Skeletal muscle cell (primary cell): ENCODE measurements at places on chromosomes 1 and 21.

DNA sequence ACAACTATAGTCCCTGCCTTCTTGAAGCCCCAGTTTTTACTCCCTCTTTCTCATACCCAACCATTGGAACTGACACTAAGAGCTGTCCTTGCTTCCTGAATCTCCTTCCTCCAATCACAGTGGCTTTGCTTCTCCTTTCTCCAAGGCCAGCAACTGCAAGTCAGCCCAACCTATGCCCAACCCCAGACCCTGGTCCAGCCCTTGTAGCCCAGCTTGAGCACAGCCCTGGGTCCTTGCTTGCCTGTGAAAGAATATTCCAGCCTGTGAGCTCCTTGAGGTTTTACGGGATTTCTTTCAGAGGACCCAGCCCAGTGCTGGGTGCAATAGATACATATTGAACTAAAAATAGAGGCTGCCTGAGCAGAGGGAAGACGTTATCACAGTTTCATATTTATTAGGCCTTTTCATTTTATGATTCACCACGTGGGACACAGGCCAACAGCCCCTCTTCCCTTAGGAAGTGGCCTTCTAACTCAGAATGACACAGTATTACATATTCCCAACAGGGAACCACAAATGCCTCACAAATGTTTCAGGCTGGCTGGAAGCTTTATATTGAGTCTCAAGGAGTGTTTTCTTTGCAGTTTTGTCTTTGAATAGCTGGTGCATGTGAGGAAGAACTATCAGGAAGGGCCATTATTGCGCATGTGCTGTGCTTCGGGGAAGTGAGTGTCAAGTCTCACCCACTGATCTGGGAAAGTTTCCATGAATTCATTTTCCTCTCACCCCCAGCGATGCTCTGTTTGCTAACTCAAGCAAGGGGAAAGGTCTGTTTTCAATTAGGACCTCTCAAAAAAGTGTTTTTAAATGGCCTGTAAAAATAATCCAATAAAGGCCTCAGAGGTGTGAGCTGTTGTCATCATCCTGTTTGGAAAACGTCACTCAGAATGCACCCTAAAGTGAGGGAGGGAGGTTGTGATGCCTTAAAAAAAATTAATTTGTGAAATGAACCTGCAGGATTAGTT, 92.3 kb upstream of the NFIA start:
- DNase-seq = peak; percentile 75

DNA sequence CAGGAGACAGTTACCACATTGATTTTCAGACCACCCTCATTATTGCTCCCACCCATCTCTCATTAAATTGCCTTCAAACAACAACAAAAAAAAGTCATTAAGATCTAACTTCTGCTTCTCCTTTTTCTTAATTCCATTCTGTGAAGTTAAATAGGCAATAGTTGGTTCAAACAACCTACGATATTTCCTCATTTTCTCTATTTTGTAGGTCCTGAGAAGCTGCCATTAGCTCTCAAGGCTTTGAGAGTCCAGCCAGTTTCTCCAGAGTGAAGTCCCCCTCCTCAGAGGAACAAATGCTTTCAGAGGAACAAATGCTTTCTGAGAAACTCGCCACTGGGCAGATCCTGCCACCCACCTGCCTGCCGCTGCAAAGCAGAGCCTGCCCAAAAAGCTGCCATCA, 125.6 kb downstream of the ETS2 start:
- DNase-seq = no peak

- DNase-seq = no peak
Observed at GRCh38 chr21:23455676-23456075, 2151.6 kb downstream of the MRPL39 start.

DNA sequence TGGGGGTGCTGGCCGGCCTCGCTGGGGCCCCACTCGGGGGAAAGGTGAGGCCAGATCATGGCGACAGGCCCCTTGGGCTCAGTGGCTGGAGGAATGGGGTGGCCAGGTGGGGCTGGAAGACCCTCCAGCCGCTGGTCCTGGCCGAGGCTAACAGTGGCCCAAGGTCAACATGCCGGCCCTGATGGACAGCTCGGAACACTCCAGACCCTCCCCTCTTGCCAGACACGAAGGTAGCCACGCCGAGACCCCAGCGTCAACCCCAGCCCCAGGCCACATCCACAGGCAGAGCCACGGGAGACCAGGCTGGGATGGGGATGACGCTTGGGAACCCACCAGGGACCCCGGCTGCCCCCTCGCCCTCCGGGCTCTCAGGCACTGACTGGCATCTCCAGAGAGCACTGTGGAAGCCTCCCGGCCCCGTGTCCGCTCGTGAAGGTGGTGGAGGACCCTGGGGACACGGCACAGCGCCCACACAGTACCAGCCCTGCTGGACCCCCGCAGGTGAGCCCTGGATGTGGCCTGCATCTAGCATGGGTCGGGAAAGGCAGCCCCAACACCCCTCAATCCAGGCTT, 905 bp upstream of the C1QTNF12 start:
- DNase-seq = no peak

DNA sequence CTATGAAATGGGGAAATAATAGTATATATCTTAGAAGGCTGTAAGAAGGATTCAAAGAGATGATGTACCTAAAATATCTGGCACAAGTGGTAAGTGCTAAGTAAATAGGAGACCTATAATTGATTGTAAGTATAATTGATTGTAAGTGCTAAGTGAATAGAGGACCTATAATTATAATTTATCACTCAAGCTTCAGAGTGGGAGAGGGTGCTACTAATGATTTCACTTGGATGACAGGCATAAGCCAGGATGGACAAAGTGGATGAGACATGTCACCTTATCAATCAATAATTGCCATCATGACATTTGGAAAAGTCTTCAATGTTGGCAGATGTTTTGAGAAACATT, 11.2 kb downstream of the RCAN1 start:
- DNase-seq = no peak

DNA sequence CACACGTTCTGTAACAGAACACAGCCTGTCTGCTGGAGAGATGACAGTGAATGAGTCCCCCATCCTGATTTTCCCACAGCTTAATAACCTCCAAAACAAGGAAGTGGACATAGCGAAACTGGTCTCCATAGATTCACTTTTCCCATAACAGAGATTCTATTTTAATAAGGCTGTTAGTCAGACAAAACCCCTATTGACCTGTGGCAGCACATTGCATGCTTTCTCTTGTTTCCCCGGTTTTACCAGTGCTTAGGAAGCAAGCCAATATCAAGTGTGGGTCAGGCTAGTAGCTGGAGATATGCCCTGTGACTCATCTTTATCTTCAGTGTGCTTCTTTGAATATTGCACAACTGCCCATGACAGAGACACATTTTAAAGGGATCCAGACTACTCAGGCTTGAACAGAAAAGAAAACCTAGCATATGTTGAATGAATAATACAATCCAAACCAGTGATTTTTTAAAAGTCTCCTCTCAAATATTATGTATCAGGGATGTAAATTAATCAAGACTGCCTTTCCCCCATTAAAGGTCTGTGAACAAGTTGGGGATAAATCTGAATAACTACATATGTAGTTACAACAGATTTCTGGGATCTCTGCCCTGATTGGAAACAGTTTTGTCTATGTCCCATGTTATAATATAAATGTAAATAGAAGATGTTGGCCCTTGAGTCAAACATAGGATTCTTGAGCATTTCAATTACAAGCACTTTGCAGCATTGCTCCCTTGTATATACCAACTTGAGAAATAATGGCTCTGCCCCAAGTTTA, 11.9 kb upstream of the CLDN8 start:
- DNase-seq = peak; percentile 99

- no peak for DNase-seq
Observed at GRCh38 chr1:208058267-208058666, 147.3 kb upstream of the CD34 start.

- DNase-seq = no peak
Observed at GRCh38 chr1:113090051-113090450, 17.1 kb downstream of the LRIG2 start.

GRCh38 chr21:44431300-44431699, 24.0 kb upstream of the LRRC3 start:
- DNase-seq = no peak

- DNase-seq = no peak
Observed at GRCh38 chr1:193457676-193458075, 271.3 kb upstream of the B3GALT2 start.

DNA sequence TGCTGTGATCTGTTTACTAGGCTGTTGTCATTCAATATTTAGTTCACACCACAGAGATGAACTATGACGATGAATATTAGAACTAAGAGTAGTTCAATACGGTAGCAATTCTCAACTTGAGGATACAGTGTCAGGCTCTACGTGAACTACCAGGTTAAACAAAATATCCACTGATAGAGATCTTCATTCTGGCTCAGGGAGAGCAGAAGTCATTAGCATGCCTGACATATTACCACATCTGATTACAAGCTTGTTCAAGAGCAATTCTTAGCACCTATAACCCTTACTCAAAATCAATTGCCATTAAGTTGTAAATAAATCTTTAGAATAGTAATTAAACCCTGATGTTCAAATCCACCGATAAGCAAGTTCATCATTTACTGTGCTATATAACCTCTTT, 207.2 kb downstream of the CHRM3 start:
- DNase-seq = no peak

- DNase-seq = no peak
Observed at GRCh38 chr1:24749252-24749651, 4.0 kb downstream of the CLIC4 start.

DNA sequence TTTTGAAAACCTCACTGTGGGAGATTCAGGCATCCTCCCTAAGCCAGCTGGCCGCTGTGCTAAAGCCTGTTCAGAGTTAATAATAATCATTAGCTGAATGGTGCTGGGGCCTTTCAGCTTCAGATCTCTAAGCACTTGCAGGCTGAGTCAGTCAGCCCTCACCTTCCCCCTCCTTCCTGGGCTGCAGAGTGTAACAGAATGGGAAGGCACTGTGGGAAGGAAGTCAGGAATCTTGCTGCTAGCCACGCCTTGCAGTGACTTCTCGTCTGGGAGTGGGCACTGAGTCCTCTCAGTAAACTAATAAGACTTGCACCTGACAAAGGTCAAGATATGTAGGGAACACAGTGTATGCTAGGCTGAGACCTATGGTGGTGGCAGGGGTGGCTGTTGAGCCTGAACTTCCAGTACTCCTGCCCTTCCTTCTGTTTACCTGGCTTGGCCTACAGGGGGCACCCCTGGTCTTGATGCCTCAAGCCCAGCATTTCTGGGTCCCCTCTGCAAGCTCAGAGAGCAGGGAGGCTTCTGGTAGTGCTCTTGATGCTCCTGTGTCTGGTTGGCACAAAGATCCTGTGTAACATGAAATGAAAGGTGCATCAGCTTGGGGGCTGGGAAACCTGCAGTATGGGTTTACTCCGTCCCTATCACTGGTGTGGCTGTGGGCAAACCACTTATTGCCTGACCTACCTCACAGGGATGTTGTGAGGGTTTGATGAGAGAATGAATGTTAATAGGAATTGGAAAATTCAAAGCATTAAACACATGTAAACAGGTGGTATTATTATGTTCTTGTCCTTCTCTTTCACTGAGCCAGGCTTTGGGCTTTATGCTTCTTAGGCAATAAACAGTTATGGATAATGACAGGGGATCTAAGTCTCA, 6.0 kb downstream of the CYB561D1 start:
- DNase-seq = no peak

DNA sequence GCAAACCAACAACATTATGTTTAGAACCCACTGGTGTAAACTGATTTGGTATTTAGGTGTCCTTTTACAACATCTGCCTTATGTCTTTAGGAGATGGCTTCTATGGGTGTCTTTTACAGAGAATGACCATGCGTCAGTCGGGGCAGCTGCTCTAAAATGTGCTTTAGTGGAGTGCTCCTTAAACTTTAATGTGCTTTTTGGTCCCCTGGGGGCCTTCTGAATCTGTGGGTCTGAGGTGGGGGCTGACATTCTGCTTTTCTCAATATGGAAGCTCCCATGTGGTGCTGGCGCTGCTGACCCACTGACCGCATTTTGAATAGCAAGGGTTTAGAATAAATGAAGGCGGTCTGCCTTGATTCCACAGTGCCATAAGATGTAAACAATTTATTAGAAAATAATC, 173.2 kb upstream of the B3GALT2 start:
- DNase-seq = no peak

GRCh38 chr1:222525951-222526350, 22.0 kb downstream of the HHIPL2 start:
- DNase-seq = no peak

DNA sequence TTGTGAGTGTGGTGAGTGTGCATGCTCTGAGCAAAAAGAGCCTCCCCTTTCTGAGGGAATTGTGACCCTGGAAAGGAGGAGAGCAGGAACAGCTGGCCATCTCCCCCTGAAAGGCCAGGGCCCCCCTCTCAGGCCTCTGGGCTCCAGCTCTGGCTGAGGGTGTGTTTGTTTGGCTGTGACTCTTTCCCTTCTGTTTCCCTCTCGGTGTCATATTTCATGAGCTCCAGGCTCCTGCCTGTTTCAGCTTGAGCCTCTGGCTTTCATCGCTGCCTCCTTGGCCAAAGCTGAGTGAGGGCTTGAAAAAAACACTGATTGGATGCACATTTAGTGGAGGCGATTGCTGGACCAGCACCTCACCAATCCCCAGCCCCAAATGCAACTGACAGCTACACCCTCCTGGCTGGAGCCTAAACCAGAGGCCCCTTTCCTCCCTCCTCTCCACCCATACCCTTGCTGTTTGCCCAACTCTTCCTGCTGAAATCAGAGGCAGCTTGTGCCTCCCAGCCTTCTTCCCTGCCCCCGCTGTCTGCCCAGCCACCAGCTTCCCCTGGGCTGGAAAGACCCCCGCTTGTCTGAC, 64.1 kb downstream of the DDR2 start:
- peak; percentile 91 for DNase-seq

- DNase-seq = no peak
Observed at GRCh38 chr1:172185211-172185610, 235.3 kb upstream of the C1orf105 start.

DNA sequence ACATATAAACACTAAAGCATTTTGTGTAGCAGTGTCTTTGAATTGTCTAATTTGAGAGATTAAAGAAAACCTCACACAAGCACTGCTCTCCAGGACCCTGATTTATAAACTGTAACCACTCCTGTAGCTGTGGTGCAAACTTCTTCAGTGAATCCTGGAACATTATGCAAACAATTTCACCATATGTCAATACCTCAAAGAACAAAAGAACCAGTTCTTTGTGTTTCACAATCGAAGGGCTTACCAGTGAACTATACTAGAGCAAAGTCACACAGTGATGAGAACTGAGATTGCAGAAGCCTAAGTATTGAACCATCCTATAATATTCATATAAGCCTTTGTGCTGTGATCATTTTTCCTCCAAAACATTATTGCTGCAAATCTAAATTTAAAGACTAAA, 21.5 kb downstream of the DPH5 start:
- DNase-seq = peak; percentile 80

- no peak for DNase-seq
Observed at GRCh38 chr21:39156024-39156423, 27.2 kb downstream of the PSMG1 start.

DNA sequence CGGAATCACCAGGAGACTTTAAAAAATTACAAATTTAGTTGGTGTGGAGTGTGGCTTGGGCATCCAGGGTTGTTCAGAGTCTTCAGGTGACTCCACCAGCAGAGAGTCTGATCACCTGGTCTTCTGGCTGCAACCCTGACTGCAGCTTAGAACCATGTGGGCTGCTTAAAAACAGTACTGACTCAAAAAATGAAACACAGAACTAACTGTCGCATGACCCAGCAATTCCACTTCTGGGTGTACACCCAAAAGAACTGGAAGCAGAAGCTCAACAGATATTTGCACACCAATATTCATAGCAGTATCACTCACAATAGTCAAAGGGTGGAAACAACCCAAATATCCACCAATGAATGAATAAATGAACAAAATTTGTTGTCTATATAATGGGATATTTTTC, 17.3 kb downstream of the TLR5 start:
- DNase-seq = no peak
